SIG-M5 (cell line): ENCODE measurements at places on chromosomes 2 and 18.

DNA sequence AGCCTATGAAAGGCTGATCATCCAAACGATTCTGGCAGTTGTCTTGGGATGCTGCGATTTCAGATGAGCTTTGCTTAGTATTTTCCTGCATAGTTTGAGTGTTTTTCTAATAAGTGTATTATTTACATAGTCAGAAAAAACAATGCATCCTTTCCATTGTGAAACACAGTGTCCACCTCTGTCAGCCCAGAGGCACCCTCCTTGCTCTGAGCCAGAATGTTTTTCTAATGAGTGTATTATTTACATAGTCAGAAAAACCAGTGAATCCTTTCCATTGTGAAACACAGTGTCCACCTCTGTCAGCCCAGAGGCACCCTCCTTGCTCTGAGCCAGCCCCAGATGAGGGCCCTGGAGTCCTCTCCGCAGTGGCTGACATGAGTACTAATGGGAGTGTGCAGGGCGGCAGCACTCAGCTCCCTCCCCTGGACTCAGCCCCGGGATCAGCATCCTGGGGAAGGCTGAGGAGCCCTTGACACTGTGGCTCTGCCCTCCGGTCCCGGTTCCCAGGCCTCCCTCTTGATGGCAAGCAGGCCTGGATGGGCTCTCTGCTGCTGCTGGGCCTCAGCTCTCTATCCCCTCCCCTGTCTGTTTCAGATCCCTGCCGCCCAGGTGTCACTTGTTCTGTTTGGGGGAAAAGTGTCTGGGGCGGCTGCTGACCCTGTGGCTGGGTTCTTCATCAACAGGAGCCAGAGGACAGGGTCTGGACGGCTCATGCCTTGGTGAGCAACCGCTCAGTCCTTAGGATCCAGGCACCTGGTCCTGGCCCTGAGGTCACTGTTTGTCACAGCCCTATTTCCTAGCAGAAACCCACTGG, 5.9 kb downstream of the MFSD2B start:
- no peak for DNase-seq

- no peak for DNase-seq
Observed at GRCh38 chr2:108855194-108855593, 68.6 kb downstream of the CCDC138 start.

GRCh38 chr2:172806996-172807395, 71.4 kb downstream of the RAPGEF4 start:
- DNase-seq, result no peak

DNA sequence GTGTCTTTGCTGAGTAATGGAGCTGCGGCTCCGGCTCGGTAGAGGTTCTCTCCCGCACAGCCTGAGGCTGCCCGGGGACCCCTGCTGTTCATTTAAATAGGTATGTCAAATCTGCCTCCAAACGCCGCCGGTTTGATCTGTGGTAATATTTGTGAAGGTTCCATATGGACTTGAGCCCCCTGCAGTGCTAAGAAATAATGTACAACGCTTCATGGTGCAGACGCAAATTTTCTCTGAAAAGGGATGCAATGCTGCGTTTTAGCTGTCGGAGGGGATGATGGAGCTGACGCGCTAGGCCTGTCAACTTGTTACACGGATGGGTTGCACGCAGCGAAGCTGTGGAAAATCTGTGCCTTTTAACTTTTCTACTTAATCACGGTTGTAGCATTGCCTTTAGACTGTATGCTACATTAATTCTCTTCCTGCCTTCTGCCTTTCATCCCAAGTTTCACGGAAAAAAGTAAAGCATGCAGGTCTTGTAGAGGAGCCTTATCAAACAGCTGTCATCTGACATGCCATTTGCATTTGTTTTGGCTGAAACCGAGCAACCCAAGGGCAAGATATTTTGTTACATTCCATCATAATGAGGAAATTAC, 43.2 kb downstream of the MRPS9 start:
- no peak for DNase-seq

GRCh38 chr2:45612731-45613130, 1.7 kb upstream of the SRBD1 start:
- no peak for DNase-seq

GRCh38 chr2:21415234-21415633, 291.5 kb downstream of the TDRD15 start:
- no peak for DNase-seq

DNA sequence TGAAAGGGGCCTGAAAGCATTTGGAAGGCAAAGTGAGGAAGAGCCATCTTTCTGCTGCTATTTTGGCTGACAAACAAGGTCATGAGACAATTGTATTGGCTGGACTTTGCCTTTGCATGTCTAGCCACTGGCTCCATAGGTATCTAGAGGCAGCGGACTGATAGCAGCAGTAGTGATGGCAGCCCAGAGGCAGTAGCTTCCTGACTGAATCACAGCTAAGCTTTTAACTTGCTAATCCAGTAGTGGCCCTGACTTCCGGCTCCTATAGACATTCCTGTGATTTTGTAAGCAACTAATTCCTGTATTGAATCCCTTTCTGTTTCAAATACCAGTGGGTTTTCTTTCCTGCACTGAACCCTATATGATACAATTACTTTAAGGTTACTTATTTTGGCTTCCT, 69.8 kb upstream of the PDE1A start:
- DNase-seq, result no peak

DNA sequence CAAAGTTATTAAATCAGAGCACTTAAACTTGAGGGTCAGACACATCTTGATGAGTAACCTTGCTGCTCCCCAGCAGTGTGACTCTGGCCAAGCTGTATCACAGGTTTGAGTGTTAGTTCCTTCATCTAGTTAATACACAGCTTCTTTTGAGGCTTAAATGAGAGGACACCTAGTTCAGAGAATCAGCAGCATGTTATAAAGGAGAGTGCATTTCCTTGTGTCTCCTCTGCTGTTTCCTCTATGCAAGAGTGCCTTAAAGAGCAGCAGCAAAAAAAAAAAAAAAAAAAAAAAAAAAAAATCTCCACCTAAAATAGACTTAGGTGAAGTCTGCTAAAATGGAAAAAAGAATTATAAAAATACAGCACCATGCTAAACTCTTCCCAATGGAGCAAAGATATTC, 261.9 kb downstream of the TCF4 start:
- DNase-seq, result no peak

- DNase-seq, result peak; percentile 25
Observed at GRCh38 chr2:150487537-150488429, at the start of gene RND3. Gene RND3, minus strand, starts transcription at chr2:150487667. Its CDS starts 250 bp downstream, at chr2:150487417.

GRCh38 chr2:168939918-168940317, 38.8 kb downstream of the G6PC2 start:
- DNase-seq, result no peak

DNA sequence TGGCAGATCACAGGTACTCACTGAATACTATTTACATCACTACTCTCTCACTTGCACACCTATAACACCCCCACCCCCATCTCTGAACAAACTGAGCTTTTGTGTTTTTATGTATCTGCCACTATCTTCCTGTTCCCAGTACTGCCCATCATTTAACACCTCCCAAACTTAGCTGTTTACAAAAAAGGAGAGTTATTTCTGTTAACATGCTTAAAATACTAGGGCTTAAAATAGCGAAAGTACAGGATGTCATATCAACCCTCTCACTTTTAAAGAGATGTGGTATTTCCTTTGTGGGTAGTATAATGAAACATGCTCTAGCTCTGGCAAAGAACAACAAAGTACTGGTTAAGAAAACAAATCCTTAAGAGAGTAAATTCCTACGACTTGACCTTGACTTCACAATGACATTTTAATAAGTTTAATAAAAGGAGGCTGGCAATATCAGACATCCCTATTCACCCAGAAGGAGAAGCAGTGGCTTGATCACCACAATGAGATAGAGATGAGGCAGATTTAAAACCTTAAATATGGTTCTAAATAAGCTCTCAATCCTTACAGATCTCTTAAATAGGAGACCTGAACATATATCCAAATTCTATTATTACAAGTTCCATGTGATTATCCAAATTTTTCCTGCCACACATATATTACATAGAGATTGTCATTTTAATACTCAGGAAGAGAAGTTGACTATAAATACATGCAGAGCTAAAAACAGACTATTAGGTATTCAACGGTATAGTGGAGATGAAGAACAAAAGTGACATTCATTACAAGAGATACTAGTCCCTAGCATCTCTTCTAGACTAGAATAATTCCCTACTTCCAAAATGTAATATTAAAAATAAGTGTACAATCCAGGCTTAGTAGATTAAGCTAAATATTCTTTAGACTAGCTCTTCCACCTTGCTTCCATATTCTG, 36.9 kb downstream of the TRAK2 start:
- no peak for DNase-seq

GRCh38 chr2:238061315-238062202, 758 bp downstream of the SCLY start:
- DNase-seq, result peak; percentile 4

GRCh38 chr18:57644540-57644939, 22.9 kb upstream of the NARS1 start:
- DNase-seq, result no peak

DNA sequence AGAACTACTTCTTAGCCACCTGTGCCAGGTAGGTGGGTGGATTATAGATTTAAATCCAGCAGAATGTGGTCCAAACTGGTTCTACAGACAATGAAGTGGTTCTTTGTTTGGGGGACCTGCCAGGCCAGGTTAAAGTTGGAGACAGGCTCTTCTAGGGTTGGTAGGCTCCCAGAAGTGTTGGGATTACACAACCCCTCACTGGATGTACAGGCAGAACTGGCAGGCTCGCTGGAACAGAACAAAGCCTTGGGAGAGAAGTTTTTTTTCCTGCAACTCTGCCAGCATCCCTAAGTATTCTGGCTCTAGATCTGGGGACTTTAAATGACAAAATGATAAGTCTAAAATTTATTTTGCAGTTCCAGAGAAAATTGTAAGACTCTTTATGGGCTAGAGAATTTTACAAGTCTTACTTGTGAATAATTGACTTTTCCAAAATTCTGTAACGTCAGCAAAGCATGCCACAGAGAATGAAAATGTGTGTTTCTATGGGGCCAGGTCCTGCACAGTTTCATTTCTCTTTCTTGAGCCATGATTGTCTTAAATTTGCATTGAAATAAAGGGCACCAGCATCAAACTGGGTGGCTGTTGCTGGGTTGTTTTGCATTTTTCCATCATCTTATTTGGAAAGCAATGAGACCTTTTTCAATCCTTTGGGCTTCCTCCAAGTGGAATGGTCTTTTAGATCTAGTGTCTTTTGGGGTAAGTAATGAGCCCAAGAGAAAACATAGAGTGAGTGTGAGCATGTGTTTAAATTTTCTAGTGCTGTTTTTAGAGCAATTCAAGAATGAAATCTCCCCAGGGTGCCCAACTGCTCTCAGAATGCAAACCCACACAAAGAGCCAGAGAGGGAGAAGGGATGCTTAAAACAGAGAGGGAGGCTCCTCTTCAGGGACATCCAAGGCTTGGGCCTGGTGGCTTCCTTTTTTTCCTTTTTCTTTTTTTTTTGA, 32.4 kb upstream of the ATL2 start:
- DNase-seq, result no peak

DNA sequence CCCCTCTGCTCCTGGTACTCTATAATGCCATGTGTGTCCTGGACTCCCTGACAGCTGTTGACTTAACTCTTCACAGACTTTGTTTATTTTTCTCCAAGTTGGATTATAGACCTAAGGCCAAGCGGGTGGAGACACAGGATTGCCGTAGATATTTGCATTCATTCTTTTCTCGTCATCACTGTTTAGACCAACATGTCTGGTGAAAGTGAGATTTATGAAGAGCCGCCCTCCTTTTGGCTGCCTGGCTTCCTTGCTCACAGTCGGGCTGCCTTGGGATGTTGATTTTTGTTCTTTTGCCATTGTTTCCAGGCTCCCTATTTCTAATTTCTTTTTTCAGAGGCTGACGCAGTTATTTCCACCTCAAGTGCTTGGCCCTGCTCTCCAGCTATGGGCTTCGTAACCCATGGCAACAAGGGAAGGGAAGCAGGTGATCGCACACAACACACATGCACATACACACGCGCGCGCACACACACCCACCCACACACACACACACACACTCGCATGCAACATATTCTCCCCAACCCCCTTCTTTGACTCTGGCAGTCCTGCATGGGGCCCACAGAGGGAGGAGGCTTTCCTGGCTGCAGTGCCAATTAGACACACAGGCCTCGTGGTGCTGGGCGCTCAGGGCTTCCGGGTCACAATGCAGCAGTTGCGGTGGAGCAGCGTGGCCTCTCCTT, 296.5 kb downstream of the MTX2 start:
- no peak for DNase-seq

DNA sequence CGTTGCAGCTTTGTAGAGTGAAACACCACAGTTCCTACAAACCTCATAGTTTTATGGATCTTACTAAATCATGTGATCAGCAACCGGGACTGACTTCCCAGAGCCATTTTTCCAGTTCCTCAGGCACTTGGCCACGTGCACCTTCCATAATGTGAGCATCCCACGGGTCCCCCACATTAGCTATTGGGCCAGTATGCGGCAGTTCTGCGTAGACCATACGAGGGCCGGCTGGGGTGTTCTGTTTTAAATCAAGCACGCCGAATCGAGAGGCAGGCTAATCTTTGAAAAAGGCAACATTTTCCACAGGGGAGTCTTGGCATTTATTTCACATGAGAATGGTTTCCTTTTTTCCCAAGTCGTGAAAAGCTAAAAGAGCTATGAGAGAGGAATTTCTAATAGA, 135.6 kb upstream of the CCDC195 start:
- DNase-seq, result no peak

DNA sequence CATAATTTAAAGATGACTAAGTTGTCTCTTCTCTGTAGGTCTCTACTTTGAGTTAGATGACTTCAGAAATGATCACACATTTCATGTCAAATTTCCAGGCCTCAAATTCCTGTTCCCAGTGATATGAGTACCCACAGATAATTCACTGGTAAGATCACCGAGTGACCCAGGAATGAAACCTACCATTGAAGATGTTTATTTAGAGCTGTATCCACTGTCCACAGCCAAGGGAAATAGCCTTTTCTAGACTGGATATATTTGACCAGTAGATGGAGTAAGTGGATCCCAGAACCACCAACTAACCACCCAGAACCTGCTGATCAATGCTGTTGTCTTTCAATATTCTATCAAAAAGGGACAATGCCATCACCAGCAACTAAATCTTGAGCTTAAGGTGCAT, 238.8 kb downstream of the SLC8A1 start:
- DNase-seq, result no peak

DNA sequence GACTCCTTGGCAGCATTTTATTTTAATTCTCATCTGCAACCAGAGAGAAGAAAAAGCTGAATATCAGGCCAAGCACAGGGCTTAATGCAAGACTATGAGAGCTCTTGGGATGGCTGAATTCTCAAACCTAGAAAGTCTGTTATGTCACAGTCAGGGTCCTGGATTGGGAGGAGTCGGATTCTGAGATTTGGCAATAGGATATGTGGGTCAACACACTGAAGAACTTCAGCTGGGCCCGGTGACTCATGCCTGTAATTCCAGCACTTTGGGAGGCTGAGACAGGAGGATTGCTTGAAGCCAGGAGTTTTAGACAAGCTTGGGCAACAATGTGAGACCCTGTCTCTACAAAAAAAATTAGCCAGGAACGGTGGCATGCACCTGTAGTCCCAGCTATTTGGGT, 102.4 kb downstream of the COL3A1 start:
- no peak for DNase-seq
